ENCODE measurements at places on chromosomes 12 and 14. TPM values are rescaled to one million over a fixed set of nuclear protein-coding genes. Genes with fewer than 3 reads are reported as not detected.

The SLC4A8 gene
- 3.0 TPM for total RNA-seq

The BATF gene
- 1.8 TPM for total RNA-seq

The CLEC2D gene
- 1.2 TPM for total RNA-seq

The DIO2 gene
- total RNA-seq = 161 TPM

The SLCO1B3 gene
- total RNA-seq = not detected

The TEX52 gene
- total RNA-seq = not detected

The TMBIM4 gene
- 67.8 TPM for total RNA-seq

The OTX2 gene
- not detected for total RNA-seq

The HOXC6 gene
- not detected for total RNA-seq

The ANKS1B gene
- 3.0 TPM for total RNA-seq

The PRH2 gene
- total RNA-seq = not detected

The SRGAP1 gene
- total RNA-seq = 12.3 TPM

The TTC7B gene
- 25.3 TPM for total RNA-seq

The CCDC177 gene
- total RNA-seq = not detected

The BICD1 gene
- 18.4 TPM for total RNA-seq

The ANKRD33 gene
- total RNA-seq = 0.06 TPM

The LMNTD1 gene
- total RNA-seq = not detected

The SERPINA3 gene
- 1.6 TPM for total RNA-seq

The RIMBP2 gene
- total RNA-seq = not detected

The DYRK2 gene
- total RNA-seq = 38.1 TPM

The ENDOU gene
- total RNA-seq = 0.40 TPM

The TMEM119 gene
- 16.1 TPM for total RNA-seq

The B4GALNT3 gene
- total RNA-seq = under 0.01 TPM

The CMA1 gene
- not detected for total RNA-seq

The TSPAN19 gene
- total RNA-seq = not detected

The FBXO34 gene
- total RNA-seq = 27.7 TPM

The CD163L1 gene
- 3.6 TPM for total RNA-seq

The FGF6 gene
- not detected for total RNA-seq

The NR1H4 gene
- total RNA-seq = not detected

The NFE2 gene
- total RNA-seq = not detected

The ETV6 gene
- total RNA-seq = 2.9 TPM

The TEX22 gene
- 0.13 TPM for total RNA-seq

The EXOC5 gene
- total RNA-seq = 51.2 TPM
